ENCODE measurements at places on chromosomes 2 and 18.

DNA sequence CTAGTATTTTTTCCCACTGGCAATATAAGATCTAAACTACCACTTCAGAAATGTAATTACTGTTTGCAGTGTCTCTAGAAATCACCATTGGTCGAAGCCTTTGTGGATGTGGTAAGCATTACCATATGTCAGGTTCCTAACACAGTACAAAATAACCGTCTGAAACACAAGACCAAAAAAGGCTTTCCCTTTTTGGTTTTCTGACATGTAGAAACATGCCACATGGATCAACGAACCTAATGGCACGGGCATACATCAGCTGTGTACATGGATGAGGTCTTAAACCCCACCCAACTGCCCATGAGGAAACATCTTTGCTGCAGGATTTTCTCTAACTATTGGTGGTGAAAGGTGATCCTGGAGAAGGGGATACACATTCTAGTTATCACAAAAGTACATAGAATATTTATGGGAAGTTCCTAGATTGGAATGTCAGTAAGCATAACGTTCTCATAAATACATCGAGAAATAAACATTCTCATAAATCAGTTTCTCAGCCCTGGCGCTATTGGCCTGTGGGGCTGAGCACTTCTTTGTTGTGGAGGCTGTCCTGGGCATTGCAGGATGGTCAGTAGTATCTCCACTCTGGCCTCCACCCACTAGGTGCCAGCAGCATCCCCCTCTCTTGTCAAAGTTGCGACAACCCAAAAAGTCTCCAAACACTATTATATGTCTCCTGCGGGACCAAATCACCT is 9.0 kb downstream of the VIT start:
- no peak for DNase-seq

GRCh38 chr2:62736899-62737559 is 31.5 kb downstream of the EHBP1 start:
- no peak for DNase-seq

- no peak for DNase-seq
Measured at GRCh38 chr2:138819964-138820363, 39.8 kb upstream of the NXPH2 start.

DNA sequence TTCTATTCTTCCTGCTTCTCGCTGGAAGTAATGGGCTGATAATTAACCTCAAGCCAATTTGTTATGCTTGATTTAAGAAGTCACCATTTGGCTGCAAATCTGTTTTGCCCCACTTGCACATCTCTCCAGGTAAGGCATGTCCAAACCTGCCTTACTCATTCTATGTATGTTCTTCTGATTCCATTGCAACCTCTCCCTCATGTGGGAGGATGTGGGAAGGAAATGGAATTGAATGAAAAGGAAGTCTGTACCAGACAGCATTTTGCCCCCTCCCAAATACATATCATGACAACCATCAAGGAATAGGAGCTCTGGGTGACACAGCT is 131.7 kb downstream of the NRP2 start:
- no peak for DNase-seq

- DNase-seq = no peak
Measured at GRCh38 chr2:213079756-213080155, 71.7 kb downstream of the IKZF2 start.

GRCh38 chr2:44360749-44361329 is 455 bp downstream of the PREPL start:
- no peak for DNase-seq

GRCh38 chr2:108813732-108814131 is 27.2 kb downstream of the CCDC138 start:
- DNase-seq = no peak

DNA sequence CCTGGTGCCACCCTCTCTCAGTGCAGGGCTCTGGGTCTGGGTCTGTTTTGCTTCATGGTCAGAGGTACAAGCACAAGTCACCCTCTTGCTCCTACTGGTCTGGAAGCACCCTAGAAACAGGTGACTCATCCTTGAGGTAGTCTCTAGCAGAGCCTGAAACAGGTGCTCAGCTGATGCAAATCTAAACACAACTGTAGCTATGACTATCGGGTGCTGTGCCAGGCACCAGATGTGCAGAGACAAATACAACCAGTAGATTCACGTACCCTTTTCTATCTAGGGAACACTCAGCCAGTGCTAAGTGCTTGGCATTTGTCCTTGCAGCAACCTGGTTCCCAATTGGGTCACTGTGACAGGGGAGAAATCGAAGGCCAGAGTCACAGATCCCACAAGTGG is 140.9 kb upstream of the MYCN start:
- no peak for DNase-seq
